ENCODE measurements at places on chromosomes 4 and X.

GRCh38 chr4:125838924-125839323 lies 524.2 kb downstream of the FAT4 start:
- no peak for DNase-seq

GRCh38 chrX:78123190-78123589 lies 16.3 kb downstream of the TAF9B start:
- DNase-seq = no peak

- DNase-seq = no peak
These were observed 82.5 kb upstream of the GC start for GRCh38 chr4:71866212-71866885.

DNA sequence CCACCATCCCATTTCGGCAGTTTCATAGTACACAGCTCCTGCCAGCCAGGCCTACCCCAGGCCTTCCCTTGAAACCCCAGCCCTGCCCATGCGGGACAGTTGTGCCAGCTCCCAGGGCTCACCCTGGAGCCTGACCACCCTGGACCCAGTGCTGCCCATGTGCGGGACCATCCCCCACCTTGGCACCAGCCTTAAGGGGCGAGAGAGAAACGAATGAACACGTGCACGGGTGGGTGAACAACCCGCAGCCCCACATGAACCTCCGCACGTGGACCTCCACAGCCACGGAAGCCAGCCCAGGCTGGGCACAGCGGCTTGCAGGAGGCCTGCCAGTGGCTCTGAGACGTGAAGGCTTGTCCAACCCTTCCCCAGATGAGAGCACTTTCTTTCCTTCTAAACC lies 76.0 kb upstream of the MXD4 start:
- DNase-seq = no peak

GRCh38 chrX:68571610-68572311 lies 72.9 kb downstream of the YIPF6 start:
- peak; percentile 15 for DNase-seq

GRCh38 chrX:123186801-123187200 lies 2.7 kb downstream of the GRIA3 start:
- DNase-seq = no peak

- DNase-seq = no peak
These were observed 289.4 kb downstream of the INPP4B start for GRCh38 chr4:142556570-142557238.

DNA sequence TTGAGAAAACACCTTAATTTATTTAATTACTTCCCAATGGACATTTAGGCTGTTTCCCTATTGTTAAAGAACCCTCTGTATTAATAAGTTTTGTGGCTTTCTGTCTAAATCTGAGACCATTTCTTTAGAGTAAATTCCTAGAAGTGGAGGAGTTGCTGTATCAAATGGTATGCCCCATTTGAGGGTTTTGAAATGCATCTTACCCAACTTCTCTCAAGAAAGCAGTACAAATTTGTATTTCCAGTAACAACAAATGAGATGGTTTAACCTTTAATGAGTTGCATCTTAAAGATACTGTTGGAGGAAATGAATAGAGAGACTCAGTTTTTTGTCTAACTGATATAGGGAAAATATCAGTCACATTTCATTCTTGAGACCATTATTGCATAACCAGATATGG lies 70.5 kb upstream of the CBLL2 start:
- no peak for DNase-seq

DNA sequence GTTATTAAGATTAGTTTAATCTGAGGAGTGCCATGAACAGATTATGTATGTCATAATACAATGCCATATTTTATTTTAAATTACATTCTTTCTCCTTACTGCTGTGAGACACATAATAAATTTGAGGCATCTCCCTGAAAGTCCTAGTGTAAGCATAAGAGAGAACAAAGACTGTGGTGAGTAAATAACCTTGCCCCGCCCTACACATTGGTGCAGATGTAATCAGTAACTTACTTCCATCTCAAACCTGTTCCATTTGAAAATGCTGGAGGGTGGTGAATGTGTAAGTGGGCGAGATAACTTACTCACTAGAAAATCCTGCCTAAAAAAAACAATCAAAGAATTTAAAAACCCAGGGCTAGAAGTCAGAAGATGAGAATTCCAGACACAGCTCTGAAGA lies 338.1 kb upstream of the SLIT2 start:
- DNase-seq = no peak

DNA sequence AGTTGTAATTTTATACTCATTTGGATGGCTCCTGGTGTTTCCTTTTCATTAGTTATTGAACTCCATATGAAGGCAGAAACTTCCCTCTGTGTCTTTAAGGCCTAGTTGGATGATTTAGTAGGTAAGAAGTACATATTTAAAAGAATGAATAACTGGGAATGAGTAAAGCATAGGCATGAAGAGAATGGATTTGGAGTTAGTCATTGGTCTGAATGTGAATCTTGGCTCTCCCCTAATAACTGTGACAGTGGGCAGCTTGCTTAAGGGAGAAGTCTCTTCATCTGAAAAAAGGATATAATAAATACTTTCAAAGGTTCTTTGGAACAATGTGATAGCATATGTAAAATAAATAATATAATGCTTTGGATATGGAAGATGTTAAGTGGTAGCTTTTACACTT lies 13.2 kb downstream of the SNX25 start:
- no peak for DNase-seq

GRCh38 chr4:153095448-153096204 lies 108.6 kb upstream of the TRIM2 start:
- DNase-seq = no peak

DNA sequence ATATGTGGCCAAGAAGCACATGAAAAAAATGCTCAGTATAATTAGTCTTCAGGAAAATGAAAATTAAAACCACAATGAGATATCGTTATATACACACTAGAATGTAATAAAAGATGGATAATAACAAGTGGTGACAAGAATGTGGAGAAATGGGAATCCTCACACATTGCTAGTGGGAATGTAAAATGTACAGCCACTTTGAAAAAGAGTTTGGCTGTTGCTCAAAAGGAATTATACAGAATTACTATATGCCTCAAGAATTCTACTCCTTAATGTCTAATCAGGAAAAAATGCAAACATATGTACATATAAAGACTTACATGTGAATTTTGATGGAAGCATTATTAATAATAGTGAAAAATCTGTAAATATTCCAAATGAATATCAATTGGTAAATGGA lies 102.2 kb downstream of the SPCS3 start:
- DNase-seq = no peak

DNA sequence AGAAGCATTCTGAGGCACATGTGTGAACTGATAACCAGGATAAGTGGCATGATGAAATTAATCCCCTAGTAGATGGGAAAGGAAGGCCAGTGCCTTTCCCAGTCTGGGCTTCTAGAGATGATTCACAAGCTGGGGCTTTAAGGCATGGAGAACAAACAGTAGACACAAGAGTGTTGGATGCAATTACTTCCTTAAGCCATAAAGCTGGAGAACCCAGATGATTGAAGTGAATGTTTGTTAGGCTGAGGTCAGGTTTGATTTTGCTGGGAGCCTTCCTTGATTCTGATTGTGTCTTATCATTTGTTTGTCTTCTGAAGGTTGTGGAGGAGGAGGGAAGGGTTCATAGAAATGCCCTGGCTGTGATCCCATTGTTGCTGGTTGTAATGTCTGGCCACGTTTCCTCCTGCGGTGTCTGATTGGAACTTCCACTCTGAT lies 125.2 kb downstream of the NHS start:
- no peak for DNase-seq

- no peak for DNase-seq
These were observed 41.6 kb downstream of the AFM start for GRCh38 chr4:73523126-73523525.

- DNase-seq = no peak
These were observed 1452.6 kb downstream of the PCDH7 start for GRCh38 chr4:32172761-32173160.

GRCh38 chrX:124619710-124620109 lies 273.3 kb downstream of the SH2D1A start:
- no peak for DNase-seq

GRCh38 chrX:44871931-44872820 lies 812 bp upstream of the KDM6A start:
- no peak for DNase-seq

GRCh38 chr4:107654694-107655093 lies 65.3 kb downstream of the PAPSS1 start:
- no peak for DNase-seq

DNA sequence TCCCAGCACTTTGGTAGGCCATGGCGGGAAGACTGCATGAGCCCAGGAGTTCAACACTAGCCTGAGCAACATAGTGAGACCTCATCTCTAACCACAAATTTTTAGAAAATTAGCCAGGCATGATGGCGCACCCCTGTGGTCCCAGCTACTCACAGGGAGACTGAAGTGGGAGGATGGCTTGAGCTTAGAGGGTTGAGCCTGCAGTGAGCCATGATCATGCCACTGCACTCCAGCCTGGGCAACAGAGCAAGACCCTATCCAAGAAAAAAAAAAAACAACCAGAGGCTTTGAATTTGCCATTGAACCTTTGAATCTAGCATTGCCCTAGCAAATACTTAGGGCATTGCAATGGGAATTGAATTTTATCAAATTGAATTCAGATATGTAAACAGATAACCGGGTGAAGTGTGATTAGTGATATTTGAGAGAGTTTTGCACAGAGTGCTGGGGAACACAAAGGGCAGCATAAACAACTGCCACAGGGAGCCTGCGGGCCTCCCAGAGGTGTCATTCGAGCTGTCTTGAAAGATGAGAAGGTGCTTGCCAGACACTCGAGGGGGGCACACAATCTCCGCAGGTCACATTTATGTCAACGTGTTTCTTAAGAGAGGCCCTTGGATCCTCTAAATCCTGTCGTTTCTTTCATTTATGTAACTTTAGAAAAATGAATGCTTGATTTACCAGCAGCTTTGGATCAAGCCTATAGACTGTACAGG lies 200.3 kb downstream of the AASDH start:
- no peak for DNase-seq

GRCh38 chr4:120777459-120777858 lies 145.1 kb downstream of the PRDM5 start:
- DNase-seq = no peak

- no peak for DNase-seq
These were observed 120.4 kb downstream of the TMEM164 start for GRCh38 chrX:110123331-110123782.

GRCh38 chr4:141077611-141078225 lies 55.6 kb downstream of the RNF150 start:
- DNase-seq = no peak

- no peak for DNase-seq
These were observed 75.9 kb upstream of the ENPP6 start for GRCh38 chr4:184293552-184293951.

- no peak for DNase-seq
These were observed 58.3 kb downstream of the MTNR1A start for GRCh38 chr4:186497043-186497442.

DNA sequence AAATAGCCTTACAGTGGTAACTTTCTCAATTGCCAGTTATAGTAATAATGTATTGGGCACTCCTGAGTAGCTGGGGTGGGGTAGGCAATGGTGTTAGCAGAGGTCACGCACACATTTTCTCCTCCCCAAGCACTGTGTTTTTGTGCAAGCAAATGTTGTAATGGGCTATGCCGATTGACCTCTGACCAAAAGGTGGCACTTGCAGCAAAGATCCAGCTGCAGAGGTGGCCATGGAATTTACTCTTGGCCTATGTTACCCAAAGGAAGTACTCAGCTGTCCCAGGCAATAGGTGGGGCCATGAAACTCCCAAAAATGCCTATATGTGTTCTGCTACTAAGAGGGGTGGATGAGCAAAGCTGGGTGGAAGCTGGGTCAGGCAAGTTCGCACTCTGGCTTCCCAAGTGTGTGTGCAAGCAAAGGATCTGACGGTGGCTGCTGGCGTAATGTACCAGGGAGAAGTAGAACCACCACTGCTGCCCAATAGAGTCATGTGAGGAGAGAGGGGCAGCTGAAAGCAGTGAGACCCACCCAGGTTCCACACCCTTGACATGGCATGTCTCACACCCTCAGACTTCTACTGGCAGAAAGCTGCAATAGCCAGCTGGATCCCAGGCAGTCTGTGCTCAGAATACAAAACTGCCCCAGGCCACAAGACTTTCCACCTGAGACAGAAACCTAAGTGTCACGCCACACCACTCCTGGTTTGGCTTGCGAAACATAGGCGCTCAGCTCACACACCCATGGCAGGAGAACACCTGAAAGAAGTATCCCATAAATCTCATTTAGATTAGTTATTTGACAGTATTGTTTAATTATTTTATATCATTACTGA lies 353.3 kb upstream of the EMCN start:
- DNase-seq = no peak

GRCh38 chrX:21153033-21153432 lies 221.2 kb upstream of the CNKSR2 start:
- no peak for DNase-seq

DNA sequence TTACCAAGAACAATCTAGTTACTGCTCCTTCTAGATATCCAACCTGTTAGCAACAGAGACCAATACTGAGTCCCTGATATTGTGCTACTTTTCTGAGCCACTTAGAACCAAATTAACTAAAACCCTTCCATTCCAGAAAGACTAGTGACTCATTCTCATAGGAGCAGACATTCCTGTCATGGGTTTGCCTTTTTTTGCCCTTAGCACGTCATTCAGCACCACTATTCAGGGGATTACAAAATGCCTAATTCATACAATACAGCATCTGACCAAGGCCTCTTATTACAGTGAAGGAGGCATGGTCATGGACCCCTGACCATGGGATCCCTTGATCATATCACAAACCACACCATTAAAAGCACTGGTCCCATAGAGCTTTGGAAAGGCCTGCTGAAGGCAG lies 123.8 kb upstream of the CXCL13 start:
- no peak for DNase-seq

DNA sequence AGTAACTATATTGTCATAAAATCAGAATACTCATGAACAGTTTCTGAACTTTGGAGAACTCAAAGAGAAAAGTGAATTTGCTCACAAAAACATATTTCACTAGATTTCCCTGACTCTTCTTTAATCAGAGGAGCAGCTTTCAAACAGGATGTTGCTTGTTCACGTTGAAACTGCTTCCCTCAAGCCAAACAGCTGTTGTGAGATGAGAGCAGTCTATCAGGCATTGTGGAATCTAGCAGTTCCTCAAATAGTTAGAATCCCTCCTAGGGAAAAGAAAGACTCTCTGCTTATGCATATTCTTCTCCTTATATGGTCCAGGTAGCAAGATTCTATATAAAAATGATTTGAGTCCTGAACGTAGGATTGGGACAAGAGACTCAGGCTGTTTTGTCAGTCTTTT lies 1012.1 kb downstream of the FAM133A start:
- no peak for DNase-seq

GRCh38 chr4:56324011-56324610 lies 63.2 kb downstream of the AASDH start:
- DNase-seq = no peak

DNA sequence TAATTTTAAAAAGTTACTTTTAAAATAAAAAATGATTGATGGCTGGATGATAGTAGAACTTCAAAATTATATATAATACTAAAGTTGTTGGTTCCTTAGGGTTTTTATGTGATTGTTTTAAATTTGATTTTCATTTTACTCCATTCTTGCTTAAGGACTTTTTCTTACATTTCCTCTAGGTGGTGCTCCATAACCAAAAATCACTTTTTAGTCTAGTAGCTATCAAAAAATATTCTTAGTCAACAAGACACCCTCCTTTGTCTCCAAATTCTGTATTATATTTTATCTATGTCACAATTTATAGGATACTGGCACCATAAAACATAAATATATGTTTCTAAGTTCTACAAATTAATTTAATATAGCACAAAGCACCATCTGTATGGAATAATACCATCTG lies 67.2 kb upstream of the BRWD3 start:
- no peak for DNase-seq

All from caudate nucleus (tissue), 63 donors.